ENCODE measurements at places on chromosomes 1 and 21. TPM values are rescaled to one million over a fixed set of nuclear protein-coding genes. Genes with fewer than 3 reads are reported as not detected.
A peak's percentile ranks its signal among the peaks of the same experiment; 100 is the strongest.

SH3BGR gene
- 1.6 TPM for total RNA-seq

ITGB2 gene
- 1.4 TPM for total RNA-seq

NPL gene
- total RNA-seq = 8.1 TPM

ST6GALNAC5 gene
- 11.6 TPM for total RNA-seq

CTH gene
- total RNA-seq = 33.5 TPM

GRCh38 chr1:113142791-113143190 lies 69.8 kb downstream of the LRIG2 start:
- DNase-seq = no peak

- no peak for DNase-seq
Observed at GRCh38 chr1:109765483-109765815, 1.7 kb upstream of the EPS8L3 start.

GRCh38 chr1:208127792-208128529 lies 116.2 kb downstream of the PLXNA2 start:
- peak; percentile 68 for DNase-seq

Data from H7 (cell line).